Fibroblast of mammary gland (primary cell): ENCODE measurements at places on chromosomes 5 and 9.
A peak's percentile ranks its signal among the peaks of the same experiment; 100 is the strongest.

DNA sequence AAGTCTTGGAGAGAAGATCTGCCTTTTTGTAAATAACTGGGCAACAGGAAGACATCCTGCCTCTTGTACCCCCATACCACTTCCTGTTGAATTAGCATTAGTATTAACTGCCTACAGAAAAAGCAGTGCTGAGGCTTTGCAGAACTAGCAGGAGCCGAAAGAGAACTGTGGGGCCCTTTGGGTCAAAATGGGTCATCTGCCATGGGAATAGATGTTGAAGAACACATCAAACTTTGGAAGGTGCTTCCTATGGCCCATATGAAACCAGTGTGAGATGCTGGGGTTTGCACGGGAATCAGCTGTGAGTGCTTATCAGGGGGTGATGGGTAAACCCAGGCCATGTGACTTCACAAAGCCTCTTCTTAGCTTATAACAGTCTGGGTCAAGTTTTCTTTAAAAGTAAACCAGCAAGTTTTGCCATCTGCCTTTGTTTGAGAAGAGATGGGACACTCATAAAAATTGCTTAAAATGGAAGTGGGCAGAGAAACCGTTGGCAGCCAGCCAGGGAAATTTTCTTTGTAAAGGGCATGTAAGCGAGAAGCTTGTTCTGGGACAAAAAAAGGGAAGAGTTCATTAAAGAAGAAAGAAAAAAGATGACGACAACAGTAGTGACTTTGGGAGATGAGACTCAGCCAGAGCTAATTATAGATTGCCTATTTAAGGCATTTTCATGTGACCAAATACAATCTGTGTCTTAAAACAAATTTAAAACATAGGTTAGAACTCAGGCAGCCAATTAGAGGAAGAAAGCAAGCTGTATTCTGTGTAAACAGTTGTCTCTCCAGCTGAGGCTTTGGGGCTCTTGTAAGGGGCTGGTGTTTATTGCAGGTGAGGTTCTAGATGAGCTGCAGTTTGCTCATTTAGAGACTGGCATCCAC lies 4.4 kb downstream of the SLC25A25 start:
- peak; percentile 84 for DNase-seq

- no peak for DNase-seq
These were observed 116.3 kb upstream of the EPB41L4A start for GRCh38 chr5:112535356-112535755.

DNA sequence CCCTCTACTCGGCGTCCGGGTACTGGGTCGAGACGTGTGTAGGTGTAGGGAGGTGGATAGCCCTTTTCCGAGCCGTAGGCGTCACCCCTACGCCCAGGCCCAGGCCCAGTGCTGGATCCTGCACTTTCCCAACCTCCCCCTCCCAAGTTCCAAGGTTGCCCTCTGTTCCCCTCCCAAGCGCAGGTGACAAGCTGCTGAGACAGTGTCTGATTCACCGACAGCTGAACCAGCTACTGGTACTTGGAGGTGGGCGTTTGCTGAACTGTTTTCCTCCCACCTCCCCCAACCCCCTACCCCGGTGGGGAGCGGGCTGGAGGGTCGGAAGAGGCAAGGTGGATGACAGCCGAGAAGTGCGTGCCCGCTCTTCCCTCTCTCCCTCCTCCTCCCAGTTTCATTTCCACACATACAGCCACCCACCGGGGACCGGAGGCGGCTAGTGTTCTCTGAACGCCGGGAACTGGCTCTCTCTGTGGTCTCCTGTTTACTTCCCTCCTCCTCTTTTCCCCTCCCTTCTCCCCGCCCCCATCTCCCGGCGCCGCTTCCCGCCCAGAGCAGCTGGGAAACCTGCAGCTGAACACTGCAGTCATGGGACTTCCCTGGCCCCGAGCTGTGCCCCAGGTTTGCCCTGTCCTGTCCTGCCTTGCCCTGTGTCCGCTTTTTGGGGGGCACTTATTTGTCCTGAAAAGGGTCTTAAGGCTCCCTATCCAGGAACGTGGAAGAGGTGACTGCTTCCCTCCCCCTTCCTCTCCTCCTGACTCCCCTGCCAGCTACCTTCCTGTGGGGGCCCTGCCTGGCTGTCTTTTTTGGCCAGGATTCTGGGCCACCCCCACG lies 6.2 kb upstream of the KLF9 start:
- DNase-seq: peak; percentile 96

DNA sequence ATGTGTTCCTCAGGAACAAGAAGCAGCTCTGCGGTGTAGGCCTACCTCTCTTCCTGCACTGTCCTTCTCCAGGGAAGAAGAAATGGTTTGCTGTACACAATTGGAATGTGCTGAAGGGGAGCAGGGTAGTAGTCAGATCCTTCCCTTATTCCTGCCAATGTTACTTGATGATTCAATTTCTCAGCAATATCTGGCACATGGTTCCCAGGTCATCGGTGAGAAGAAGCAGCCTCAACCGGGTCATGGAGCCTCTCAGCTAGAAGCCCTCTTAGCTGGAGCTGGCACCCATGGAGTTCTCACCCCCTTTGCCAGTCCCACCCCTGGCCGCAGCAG lies 36.9 kb downstream of the ACTBL2 start:
- DNase-seq: peak; percentile 75

GRCh38 chr9:3578786-3579185 lies 53.0 kb upstream of the RFX3 start:
- peak; percentile 87 for DNase-seq

DNA sequence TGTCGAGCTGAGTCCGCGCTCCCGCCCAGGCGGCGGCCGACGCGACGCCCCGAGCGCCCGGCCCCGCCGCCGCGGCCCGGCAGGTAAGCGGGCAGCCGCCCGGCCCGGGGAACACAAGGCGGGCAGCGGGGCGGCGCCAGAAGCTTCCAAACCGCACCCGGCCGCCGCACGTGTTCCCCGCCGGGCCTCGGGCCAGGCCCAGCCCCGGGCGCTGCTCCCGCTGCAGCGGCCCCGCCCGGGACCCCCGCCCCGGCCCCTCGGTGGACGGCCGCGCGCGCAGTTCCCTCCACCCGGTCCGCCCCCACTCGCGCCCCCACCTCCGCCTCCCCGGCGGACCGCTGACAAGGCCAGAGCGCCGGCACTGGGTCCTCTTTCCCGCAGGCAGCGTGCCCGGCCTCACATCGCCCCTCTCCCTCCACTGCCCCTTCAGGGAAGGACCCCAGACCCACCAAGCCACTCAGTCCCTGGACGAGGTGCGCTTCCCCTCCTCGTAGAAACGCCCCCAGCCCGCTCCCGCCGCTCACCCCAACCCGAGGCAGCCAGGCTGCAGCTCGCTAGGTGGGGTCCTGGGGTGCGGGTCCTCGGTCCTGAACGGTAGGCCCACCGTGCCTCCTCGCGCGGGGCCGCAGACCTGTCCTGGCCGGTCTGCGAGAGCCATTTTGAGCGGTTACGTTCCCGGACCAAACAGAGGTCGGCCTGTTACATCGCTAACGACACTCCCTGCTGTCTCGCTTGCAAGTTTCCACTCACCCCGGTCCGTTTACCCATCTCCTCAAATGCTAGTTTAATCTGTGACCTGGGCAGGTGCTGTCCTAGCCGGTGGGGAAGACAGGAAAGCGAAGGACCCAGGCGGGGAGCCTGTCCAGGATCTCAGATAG lies 475 bp downstream of the WDR5 start:
- DNase-seq: peak; percentile 24
